ENCODE measurements at places on chromosomes 7 and 10. TPM values are rescaled to one million over a fixed set of nuclear protein-coding genes. Genes with fewer than 3 reads are reported as not detected.
A peak's percentile ranks its signal among the peaks of the same experiment; 100 is the strongest.

DNA sequence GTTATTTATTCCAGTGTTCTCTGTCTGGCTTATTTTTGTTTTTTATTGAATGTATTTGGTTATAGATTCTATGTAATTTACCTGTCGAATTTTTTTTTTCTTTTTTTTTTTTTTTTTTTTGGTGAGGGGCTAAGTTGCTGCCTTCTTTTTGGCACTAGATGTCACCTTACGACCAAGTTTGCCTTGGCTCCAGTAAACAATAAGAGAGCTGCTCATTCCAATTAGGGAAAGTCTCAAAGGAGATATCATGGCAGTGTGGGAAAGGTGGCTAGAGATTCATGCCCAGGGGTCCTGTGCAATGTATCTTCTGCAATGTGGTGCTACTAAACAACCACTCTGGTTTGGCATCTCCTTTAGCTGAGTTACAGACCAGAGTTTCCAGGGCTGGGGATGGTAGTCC, 84.0 kb downstream of the PTPN20 start:
- no peaks in the 10 kb centered on the region for H3K4me1 ChIP-seq
- no peaks in the 10 kb centered on the region for H3K27me3 ChIP-seq
- peak; percentile 8 for DNase-seq
- no peak overlapping the region for H3K27ac ChIP-seq
- no peak overlapping the region for H3K4me3 ChIP-seq
- no peaks in the 10 kb centered on the region for H3K36me3 ChIP-seq

- H3K4me1 ChIP-seq = peaks cover 4% of the 10 kb centered on the region
- no peaks in the 10 kb centered on the region for H3K27me3 ChIP-seq
- H3K27ac ChIP-seq = no peak overlapping the region
These were observed 83.5 kb upstream of the CUX1 start for GRCh38 chr7:101733713-101734475.

DNA sequence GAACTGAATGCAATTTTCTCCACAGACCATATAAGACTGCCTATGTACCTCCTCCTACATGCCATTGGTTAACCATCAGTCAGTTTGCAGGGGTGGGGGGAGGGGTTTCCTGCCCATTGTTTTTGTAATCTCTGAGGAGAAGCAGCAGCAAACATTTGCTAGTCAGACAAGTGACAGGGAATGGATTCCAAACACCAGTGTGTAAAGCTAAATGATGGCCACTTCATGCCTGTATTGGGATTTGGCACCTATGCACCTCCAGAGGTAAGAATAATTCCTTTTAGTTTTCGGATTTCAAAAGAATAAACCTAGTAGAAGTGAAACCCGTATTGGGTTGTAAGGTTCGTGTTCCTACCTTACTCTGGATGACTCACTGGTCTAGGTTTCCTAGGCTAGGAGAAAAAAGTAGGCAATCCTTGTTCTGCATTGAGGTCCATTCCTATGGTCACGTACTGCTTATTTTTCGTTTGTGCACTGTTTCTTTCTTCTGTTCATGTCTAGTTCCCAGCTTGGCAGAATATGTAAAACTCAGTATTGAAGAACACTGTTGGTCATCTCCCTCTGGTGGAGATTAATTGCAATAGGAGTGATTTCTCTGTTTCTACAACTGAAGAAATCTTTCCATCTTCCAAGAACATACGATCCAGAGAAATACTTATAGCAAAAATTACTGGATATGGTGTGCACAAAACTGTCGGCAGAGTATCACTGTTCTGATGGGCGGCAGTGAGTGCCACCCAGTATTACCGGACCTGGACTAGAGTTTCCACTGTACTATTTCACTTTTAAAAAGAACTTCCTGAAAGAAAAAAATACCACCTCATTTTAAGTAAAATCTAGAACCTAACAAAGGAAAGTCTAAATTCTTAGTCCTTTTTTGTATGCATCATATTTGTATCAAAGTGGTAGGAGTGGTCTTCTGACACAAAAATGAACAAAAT, at the start of gene AKR1C3:
Gene AKR1C3 (plus strand): TSS at position 150 of the 941 bp plus-strand sequence. CDS start 31 bp downstream, at position 181.
- H3K4me1 ChIP-seq = no peaks in the 10 kb centered on the region
- peak; percentile 84 for DNase-seq
- H3K27me3 ChIP-seq = no peaks in the 10 kb centered on the region
- H3K4me3 ChIP-seq = peak within 1 kb of the TSS; percentile 12

- H3K27ac ChIP-seq = no peak overlapping the region
- no peaks in the 10 kb centered on the region for H3K4me1 ChIP-seq
- H3K36me3 ChIP-seq = no peaks in the 10 kb centered on the region
- DNase-seq = no peak
- no peaks in the 10 kb centered on the region for H3K27me3 ChIP-seq
- no peak overlapping the region for H3K4me3 ChIP-seq
These were observed 304.2 kb downstream of the PCDH15 start for GRCh38 chr10:54496852-54497251.

DNA sequence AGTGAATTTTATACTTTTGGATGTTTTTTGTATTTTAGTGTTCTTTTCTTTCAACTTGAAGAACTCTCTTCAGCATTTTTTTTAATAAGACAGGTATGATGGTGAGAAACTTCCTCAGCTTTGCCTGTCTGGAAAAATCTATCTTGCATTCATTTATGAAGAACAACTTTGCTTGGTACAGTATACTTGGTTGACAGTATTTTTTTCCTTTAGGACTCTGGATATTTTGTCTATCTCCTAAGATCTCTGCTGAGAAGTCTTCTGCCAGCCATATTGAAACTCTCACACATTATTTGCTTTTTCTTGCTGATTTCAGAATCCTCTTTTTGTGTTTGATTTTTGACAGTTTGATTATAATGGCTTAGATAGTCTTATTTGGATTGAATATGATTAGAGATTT, 405.0 kb upstream of the GHITM start:
- H3K4me1 ChIP-seq = no peaks in the 10 kb centered on the region
- no peak overlapping the region for H3K27ac ChIP-seq
- no peaks in the 10 kb centered on the region for H3K27me3 ChIP-seq
- DNase-seq = no peak
- H3K4me3 ChIP-seq = no peak overlapping the region

- no peak overlapping the region for H3K4me3 ChIP-seq
- H3K4me1 ChIP-seq = no peaks in the 10 kb centered on the region
- H3K27ac ChIP-seq = no peak overlapping the region
- H3K27me3 ChIP-seq = no peaks in the 10 kb centered on the region
- DNase-seq = no peak
These were observed 79.0 kb downstream of the AUTS2 start for GRCh38 chr7:69677054-69677852.

GRCh38 chr10:113067501-113067900, 117.5 kb downstream of the TCF7L2 start:
- H3K27me3 ChIP-seq = no peaks in the 10 kb centered on the region
- H3K4me1 ChIP-seq = no peaks in the 10 kb centered on the region
- H3K36me3 ChIP-seq = no peaks in the 10 kb centered on the region

DNA sequence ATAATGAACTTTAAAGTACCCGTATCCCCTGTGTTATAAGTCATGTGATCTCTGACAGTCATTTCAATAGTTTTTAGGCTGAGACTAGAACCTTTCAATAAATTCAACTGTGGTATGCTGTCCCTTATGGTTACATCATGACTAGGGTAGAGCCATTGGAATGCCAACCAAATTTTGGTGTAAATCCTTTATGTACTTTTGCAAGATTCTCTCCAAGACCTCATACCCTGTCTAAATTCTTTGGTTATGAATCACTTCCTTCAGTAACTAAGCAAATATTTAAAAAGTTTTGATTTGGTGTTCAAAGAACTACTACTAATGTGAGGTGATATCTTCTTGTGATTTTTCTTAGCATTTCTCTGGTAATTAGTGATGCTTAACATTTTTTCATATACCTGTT, 20.8 kb upstream of the OR6B1 start:
- no peaks in the 10 kb centered on the region for H3K36me3 ChIP-seq
- peaks cover 3% of the 10 kb centered on the region for H3K4me1 ChIP-seq
- H3K27me3 ChIP-seq = no peaks in the 10 kb centered on the region
- DNase-seq = peak; percentile 51
- no peak overlapping the region for H3K4me3 ChIP-seq
- H3K27ac ChIP-seq = no peak overlapping the region

DNA sequence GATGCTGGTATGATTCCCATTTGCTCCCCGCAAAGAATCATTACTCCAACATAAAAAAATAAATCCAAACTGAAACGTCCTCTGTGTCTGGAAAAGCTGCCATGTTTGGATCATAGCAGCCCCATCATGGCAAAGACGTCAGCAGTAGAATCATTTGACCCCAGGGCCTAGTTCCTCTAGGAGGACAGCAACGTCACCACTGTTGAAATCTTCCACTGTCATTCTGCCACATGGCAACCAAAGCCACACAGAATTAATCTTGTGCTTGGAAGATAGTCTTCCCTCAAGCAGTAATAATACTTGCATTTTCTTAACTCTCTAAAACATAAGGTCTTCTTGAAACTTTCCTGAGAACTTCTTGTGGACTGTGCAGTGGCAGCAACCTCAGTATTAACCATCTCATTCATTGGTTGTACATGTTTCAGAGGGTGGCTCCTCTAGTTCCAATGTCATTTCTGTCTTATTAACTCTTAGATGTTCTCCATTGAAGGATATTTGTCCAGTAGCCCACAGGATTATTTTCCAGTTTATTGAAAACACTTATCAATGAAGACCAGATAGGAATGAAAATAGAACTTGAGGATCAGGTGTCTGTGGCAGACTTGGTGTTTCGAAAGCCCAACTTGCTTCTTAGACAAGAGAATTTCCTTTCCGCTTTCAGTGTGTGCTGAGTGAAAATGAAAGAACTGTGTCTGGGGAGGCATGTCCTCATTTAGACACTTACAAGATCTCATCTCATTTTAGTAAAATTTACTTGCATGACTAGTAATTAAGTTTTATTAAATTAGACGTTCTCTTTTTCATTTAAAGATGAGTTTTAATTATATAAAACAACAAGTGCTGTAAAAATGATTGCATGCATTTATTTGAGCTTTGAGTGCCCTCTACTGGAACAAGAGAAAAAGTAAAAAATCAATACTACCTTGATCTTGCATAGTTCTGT, 28.9 kb upstream of the INHBA start:
- peak; percentile 53 for DNase-seq
- H3K36me3 ChIP-seq = no peaks in the 10 kb centered on the region

- H3K27ac ChIP-seq = no peak overlapping the region
- no peak overlapping the region for H3K4me3 ChIP-seq
- H3K4me1 ChIP-seq = peaks cover 2% of the 10 kb centered on the region
- H3K27me3 ChIP-seq = no peaks in the 10 kb centered on the region
- no peak for DNase-seq
- peaks cover 2% of the 10 kb centered on the region for H3K36me3 ChIP-seq
These were observed 147.0 kb downstream of the TCF7L2 start for GRCh38 chr10:113097036-113097435.

GRCh38 chr10:30829901-30830300, 200.3 kb upstream of the LYZL2 start:
- H3K4me3 ChIP-seq = no peak overlapping the region
- no peaks in the 10 kb centered on the region for H3K36me3 ChIP-seq
- no peaks in the 10 kb centered on the region for H3K27me3 ChIP-seq
- H3K27ac ChIP-seq = no peak overlapping the region

ECD gene
- 22.0 TPM for total RNA-seq

CALML3 gene
- total RNA-seq = not detected

FBXW4 gene
- total RNA-seq = 52.9 TPM

Data from fibroblast of lung (primary cell).